ENCODE measurements at places on chromosomes 11 and 22.

DNA sequence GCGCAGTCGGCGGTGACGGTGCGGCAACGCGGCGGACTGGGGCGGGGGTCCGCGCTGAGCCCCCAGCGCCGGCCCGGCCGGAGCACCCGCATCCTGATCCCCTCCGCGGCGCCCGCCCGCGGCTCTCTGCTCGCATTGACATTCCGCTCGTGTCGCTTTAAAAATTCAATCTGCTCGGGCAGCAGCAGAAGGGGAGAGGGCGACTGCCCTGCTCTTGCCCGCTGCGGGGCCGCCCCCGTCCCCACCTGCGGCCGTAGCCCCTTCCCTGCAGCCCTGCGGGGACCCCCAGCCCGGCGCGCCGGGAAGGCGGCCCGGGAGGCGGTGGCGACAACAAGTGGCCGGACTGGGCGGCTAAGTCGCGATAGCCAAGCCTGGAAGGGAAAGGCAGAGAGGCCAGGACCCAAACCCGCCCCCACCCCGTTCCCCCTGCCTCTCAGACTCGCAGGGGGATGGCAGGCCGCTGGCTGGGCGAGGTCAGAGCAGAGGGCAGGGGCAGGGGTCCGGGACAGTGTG, 1.1 kb downstream of the CABP7 start:
- DNase-seq: no peak

DNA sequence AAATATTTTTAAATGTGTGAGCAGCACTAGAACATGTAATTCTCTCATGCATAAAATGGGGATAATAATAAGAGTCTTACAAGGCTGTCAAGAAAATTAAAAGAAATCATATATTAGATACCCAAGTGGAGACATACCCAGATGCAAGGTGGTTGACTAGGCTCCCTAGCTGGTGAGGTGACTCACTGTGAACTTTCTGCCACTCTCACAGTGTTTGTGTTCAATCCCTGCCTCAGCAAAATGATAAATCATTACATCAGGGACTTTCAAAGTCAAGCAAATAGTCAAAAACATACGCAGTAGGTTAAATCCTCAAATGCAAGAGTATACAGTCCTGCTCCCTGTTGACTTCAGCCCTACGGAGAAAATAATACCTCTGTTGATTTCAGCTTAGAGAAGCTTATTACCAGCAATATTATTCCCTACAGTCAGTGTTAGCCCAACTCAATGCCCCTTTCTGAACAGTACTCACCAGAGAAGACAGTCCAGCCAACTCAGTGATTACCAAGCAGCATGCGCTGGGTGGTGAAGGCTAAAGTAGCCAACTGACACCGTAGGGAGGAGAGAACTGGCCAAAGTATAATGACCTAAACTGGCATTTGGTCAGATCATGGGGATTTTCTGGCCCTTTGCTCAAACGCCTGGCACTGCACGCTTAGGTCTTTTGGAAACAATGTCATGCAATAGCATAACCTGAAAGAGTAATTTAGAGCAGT, 73.1 kb upstream of the BARX2 start:
- DNase-seq: no peak

GRCh38 chr11:40134820-40135570, 1324.5 kb downstream of the LRRC4C start:
- no peak for DNase-seq

DNA sequence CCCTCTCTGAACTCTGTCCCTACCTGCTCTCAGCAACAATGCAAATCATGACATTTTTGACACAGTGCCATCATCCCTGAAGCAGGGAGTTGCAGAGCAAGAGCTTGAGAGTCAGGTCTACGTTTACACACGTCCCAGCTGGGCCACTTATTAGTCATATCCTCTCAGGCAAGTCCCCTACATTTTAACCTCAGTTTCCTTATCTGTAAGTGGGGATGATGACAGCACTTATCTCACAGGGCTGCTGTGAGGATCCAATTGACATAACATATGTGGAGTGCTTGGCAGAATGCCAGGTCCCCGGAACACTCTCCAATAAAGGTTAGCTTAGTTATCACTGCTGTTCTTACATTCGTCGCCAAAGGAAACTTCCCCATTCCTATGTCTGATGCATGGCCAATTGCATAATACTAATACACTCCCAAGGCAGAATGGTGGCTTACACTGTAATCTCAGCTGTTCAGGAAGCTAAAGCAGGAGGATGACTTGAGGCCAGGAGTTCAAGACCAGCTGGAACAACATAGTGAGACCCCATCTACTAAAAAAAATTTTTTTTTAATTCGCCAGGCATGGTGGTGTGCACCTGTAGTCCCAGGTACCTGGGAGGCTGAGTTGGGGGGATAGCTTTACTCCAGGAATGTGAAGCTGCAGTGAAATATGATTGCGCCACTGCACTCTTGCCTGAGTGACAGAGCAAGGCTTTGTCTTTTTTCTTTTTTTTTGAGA, 16.6 kb downstream of the ASCC2 start:
- no peak for DNase-seq

GRCh38 chr11:69654660-69655478, 13.9 kb downstream of the CCND1 start:
- no peak for DNase-seq

DNA sequence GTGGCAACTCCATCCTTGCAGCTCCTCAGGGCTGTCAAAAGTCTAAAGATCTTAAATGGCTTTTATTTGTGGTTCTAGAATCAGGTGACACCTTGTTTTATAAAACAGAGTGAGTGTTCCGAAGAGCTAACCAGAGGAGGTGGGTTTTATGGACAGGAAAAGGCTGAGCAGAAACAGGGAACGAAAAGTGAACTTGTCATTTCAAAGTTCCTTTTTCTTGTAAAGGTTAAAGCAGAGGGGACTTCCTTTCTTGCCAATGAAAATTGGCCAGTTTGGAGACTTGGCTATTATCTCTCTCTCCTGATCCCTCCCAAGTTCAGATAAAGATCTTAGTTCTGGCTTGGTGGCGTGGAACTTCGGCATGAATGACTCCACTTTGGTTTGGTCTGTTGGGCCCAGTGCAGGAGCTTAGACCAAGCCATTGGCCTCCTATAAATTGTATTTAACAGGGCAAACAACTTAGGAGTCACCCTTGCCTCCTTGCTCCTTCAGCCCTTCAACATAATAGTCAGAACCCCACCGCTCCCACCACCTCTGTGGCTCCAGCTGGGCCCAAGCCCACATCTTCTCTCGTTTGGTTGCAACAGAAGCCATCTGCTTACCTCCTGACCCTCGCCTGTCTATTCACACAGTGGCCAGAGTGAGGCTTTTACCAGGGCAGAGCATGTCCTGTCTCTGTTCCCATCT, 102.4 kb upstream of the THY1 start:
- no peak for DNase-seq

DNA sequence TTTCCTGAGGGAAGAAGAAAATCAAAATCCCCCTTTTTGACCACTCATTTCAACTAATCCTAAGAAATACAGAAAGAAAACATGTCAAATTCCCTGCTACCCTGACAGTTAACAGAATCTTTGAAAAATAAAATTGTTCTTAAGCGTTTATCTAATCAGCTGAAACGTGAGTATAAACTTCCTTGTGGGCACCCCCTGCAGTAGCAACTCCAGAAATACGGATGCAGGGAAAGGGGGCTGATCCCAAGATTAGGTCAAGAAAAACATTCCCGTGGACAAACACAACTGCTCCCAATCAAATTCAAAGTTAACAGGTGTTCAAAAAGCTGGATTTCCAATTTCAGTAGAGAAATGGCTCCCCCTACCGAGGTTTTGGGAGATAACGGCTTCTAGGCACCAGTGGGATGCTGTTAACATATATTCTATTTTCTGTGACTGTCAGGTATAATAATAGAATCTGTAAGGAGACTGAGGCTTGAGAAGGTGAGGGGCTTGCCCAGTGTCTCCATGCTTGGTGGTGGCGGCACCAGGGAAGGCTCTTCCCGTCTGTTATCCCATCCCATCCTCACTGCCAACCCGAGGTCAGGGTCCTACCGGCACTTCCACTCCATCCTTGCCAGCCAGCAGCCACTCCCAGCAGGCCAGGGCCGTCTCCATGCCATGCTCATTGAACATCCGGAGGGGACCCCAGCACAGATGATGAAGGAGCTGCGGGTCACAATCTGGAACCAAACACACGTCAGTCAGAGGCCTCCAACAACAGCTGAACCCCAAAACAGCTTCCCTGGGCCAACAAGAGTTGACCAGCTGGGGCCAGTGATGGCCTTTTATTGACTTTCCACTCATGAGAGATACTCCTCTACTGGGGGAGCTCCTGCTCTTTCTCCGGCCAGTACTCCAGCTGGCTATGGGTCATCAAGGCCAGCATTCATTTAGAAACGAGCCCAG, 32.0 kb upstream of the SERPIND1 start:
- DNase-seq: peak; percentile 75

DNA sequence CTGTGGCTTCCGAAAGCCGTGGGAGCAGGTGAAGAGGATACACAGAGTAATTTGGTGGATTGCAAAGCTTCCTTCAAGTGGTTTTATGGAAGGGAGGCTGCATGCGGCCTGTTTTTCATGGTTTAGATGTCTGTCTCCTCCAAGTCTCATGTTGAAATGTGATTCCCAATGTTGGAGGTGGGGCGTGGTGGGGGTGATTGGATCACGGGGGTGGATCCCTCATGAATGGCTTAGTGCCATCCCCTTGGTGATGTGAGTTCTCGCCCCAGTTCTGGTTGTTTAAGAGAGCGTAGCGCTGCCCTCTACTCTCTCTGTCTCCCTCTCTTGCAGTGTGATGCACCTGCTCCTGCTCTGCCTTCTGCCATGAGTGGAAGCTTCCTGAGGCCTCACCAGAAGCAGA, 247.8 kb upstream of the B3GAT1 start:
- DNase-seq: no peak

- DNase-seq: no peak
Observed at GRCh38 chr22:47291565-47292495, 529.4 kb downstream of the TBC1D22A start.

DNA sequence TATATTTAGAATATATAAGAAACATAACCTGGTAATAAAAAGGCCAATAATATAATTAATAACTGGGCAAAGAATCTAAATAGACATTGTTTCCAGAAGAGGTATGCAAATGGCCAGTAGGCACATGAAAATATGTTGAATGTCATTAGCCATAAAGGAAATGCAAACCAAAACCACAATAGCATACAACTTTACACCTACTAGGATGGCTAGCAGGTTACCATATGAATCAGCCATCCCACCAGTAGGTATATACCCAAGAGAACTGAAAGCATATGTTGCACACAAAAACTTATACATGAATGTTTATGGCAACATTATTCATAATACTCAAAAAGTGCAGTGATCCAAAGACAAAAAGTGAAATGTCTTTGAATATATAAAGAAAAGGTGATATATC, 2.7 kb upstream of the OR2D2 start:
- DNase-seq: no peak

DNA sequence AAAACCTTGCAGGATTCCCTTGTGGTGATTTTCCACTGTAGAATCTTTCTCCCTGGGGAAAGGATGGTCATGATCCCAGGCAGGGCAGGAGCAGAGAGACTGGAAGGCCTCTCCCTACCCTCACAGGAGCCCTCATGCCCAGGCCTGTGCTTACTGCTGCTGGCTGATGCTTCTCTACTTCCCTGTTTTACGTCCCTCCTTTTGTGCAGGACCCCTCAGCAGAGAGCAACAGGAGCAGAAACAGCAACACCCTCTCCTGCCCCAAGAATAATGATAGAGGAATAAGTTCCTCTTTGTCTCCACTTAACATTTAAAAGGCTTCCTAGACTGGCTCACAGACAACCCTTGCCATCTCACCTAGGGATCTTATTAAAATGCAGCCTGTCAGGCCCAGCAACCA, 3.6 kb downstream of the ISX start:
- DNase-seq: no peak

DNA sequence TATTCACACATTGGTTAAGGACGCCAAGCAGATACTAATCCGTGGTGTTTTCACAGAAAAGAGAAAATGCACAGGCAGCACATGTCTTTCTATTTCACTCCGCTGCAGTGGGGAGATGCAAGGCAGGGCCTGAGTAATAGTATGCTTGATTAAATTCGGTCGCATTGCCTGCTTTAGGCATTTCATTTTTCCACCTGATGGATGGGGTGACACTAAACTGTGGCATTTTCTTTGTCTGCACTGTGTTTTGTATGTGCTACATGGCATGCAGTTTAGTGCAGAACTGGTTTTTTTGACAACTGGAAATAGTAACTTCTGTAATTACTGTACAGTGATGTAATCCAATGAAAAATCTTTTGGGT, 94.9 kb downstream of the SLC17A6 start:
- no peak for DNase-seq

DNA sequence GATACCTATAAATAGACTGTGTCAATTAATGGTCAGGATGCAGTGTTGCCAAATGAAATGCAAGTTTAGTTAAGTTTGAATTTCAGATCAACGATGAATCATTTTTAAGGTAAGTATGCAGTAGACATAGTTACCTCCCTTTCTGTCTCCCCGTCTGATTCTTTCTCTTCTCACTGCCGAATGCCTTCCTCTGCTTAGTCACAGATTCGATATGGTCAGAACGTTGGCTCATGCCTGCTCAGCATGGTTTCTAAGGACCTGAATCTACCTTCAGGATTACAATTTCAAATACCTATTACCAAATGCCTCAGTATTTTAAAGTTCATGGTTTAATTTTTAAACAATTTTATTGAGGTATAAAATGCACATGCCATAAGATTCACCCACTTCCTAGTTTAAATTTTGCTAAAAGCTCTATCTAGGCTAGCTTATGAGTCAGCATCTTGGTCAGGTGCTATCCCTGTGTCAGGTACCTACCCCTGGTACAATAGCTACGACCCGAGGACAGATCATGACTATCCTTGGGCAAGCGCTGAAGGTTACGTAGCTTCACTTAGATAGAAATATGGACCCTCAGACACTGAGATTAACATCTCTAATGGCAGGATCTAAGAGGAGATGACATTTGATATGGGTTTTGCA, 78.2 kb upstream of the SPON1 start:
- no peak for DNase-seq

- no peak for DNase-seq
Observed at GRCh38 chr22:24686280-24686679, 83.3 kb downstream of the GGT1 start.

DNA sequence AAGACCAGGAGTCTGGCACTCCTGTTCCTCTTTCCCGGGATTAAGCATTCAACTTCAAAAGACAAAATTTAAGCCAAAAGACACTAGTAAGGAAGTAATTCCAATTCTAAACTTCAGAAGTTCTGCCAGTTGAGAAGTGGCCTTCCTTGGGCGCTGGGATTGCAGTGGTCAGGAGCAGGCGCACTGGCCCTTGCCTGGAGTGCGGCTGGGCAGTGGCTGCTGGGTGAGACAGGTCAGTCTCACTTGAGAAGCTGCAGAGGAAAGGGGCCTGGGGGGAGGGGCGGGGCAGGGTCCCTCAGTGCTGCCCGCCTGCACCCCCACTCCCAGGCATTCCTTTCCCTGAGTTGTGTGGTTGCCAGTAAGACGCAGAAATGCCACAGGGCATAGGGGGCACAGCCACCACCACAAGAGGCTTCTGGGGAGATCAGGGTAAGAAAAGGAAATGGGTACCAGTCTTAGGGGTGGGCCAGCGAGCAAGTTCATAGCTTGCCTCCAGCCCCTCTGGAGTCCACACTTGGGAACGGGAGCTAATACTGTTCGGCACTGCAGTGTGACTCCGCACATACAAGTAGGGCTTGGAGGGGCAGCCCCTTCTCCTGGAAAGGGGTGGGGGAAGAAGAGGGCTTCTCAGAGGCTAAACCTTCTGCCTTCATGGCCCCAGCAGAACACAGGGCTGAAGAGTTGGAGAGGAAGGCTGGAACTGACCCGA, 5.5 kb downstream of the MRPL49 start:
- DNase-seq: no peak
